ENCODE measurements at places on chromosomes 5 and 9.

- DNase-seq, result no peak
Observed at GRCh38 chr9:124510650-124511425, 3.6 kb upstream of the NR5A1 start.

DNA sequence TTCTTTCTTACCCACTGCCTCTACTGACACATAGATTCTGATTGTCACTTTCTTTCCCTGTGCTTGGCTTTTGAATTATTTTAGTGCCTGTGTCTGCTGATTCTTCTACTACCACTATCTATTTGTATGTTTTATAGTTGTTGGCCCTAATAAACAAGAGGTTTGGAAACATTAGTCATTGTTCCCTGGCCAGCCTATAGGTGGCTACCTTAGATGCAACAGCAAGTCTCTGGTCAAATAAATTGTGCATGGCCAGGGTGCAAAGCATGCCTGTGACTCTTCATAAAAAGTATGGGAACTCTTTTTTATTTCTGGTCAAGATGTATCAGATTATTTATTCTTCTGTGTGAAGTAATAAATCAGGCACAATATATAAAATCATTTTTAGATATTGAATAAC lies 124.4 kb downstream of the PLK2 start:
- no peak for DNase-seq

GRCh38 chr9:259405-260404 lies 45.0 kb downstream of the DOCK8 start:
- DNase-seq, result no peak

GRCh38 chr9:83013867-83014605 lies 48.9 kb downstream of the RASEF start:
- DNase-seq, result no peak

GRCh38 chr5:43255704-43256103 lies 57.5 kb downstream of the HMGCS1 start:
- DNase-seq, result no peak

- DNase-seq, result no peak
Observed at GRCh38 chr5:34030048-34030447, 13.0 kb downstream of the C1QTNF3 start.

- no peak for DNase-seq
Observed at GRCh38 chr9:88514247-88514646, 20.7 kb upstream of the NXNL2 start.
